ENCODE measurements at places on chromosomes 1 and 21.

DNA sequence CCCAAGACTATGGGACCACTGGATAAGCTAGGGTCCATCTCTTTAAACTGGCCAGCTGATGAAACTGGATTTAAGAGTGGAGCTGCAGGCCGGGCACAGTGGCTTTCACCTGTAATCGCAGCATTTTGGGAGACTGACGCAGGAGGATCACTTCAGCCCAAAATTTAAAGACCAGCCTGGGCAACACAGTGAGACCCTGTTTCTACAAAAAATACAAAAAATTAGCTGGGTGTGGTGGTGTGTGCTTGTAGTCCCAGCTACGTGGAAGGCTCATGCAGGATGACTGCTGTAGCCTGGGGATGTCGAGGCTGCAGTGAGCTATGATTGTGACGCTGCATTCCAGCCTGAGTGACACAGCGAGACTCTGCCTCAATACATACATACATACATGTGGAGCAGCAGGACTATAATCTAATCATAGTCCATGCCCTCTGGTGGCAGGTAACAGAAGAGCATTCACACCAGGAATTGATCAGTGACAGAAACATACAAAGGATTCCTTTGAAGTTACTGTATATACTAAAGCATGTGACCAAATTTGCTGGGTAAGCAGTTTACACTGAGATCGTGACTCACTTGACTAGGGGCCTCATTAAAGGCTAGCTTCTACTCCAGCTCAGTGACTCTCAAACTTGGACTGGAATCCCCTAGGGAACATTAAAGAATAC lies 101.5 kb upstream of the SLFNL1 start:
- DNase-seq, result peak; percentile 66

DNA sequence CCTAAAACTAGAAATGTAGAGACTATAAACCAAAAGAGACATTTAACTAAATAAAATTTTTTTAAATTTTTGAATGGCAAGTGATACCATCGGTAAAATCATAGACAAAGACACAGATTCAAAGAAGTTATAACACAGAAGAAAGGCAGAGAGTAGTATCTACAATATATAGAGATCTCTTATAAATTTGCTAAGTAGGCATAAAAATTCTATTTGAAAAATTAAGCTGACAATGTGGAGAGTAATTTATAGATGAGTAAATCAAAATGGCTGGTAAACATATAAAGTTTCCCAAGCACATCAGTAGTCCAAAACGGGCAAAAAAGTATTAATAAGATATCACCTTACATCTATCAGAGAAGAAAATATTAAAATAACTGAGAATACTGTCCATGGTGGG lies 1061.0 kb downstream of the ADGRL2 start:
- DNase-seq, result no peak

DNA sequence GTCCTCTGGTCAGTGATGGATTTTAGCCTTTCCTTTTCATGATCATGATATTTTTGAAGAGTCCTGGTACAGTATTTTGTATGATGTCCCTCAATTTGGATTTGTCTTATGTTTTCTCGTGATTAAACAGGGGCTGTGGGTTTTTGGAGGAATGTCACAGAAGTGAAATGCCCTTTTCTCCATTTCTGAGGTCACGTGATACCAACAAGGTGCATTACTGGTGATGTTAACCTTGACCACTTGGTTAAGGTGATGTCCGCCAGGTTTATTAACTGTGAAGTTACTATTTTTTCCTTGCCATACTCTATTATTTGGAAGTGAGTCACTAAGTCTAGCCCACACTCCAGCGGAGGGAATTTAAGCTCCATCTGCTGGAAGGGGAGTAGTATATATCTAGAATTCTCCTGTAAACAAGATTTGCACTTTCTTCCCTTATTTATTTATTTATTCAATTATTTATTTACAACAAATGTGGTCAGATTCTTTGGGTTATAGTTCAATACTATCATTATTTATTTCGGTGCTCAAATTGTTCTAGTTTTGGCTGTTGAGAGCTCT lies 123.4 kb downstream of the HIVEP3 start:
- peak; percentile 21 for DNase-seq

GRCh38 chr1:48061162-48062136 lies 64.3 kb upstream of the TRABD2B start:
- peak; percentile 88 for DNase-seq

- DNase-seq, result peak; percentile 80
Measured at GRCh38 chr1:44327679-44328491, 27.2 kb downstream of the ERI3 start.

- no peak for DNase-seq
Measured at GRCh38 chr21:40164905-40165772, 297.9 kb downstream of the PCP4 start.

DNA sequence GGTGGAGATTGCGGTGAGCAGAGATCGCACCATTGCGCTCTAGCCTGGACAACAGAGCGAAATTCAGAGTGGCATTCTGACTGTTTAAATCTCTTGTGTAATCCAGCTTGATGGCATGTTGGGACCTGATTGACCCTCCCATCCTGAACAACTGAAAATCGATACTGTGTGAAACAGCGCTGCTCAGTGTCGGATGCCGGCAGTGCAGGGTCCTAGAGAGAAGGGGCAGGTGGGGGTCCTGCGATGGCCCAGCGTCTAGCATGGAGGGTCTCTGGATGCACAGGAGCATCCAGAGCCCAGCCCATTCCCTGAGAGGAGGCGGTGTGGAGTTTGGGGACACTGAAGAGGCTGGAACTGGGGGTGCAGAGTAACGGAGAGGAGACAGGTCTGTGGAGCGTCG lies 15.8 kb downstream of the AGT start:
- no peak for DNase-seq

DNA sequence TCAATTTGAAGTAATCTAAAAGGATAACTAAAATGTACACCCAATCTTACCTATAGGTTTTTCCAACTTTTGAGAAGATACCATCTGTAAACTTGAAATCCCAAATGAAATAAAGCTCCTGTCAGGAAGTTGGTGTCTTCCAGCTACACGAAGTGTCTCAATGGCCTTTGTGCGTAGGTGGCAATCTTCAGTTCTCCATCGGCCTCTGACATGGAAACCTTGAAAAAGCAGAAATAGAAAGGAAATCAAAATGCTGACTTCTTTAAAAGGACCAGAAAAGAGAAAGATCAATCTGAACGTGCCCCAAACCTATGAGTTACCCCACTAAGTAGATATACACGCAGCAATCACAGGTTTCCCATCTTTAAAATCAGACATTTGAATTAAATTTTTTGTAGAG lies 10.0 kb downstream of the MKNK1 start:
- no peak for DNase-seq

DNA sequence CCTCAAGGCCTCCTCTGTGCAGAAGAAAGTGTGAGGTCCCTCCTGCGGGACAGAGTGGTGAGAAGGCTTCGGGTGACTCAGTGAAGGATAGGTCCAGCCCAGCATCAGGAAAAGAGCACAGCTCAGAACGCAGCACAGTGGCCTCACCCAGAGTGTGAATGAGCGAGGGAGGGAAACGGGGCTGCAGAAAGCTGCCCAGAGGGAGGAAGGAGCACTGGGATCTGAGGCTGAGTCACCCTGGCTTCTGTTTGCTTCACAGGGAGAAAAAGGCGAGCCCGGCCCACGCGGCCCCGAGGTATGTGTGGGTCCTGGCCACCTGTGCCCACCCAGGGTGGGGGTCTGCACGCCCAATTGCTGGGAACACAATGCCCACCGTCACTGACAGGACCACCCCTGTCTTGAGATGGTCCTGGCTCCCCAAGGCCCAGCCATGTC lies 24.3 kb downstream of the COL6A2 start:
- DNase-seq, result no peak

DNA sequence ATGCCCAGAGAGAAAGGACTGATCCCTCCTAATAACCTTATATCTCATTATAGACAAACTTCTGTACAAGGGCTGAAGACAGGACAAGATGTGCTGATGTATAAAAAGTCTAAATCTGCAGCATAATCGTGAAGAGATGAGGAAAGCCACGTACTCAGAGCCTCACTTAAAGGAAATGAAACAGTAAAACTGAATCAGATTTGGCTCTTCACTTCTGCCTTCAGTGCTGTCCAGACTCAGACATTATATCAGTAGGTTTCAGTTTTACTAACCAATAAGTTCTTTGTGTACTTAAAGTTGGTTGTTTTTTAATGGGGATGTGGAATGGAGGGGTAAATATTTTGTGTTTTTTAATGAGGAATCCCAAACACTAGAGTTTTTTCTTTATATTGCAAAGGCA lies 45.3 kb upstream of the RGS1 start:
- no peak for DNase-seq

- DNase-seq, result no peak
Measured at GRCh38 chr1:47656719-47657685, 219.2 kb downstream of the FOXD2 start.

DNA sequence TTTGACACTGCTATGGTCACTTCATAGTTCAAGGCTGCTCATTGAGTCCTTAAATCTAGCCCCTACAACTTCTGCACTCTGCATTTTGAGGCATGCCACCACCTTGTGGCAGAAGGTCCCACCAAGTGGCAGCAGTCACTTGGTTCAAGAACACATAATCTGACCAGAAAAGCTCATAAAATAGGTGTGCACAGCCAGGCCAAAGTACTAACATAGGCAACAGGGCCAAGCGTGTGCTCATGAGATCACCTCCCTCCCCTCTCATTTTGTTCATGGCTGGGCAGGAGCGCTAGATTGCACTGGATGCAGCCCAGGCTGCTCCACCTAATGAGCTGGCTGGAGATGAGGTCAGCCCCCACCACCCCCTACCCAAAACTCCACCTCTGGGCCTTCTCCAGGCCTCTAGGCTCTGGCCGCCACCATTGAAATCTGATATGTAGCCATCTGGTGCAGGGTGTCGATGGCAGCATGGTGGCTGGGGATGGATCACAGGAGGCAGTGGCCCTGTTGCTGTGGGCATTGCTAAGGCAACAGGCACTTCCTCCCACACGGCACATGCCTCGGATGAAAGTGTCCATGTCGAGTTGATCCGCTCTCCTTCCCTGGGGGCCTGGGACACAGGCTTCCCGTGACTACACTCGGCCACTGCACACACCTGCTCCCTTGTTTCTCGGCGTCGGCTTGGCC lies 193.2 kb downstream of the TRABD2B start:
- DNase-seq, result peak; percentile 61

GRCh38 chr1:65435987-65436386 lies 15.5 kb downstream of the LEPR start:
- DNase-seq, result no peak

- peak; percentile 5 for DNase-seq
Measured at GRCh38 chr1:114458237-114458777, 52.7 kb downstream of the TRIM33 start.

DNA sequence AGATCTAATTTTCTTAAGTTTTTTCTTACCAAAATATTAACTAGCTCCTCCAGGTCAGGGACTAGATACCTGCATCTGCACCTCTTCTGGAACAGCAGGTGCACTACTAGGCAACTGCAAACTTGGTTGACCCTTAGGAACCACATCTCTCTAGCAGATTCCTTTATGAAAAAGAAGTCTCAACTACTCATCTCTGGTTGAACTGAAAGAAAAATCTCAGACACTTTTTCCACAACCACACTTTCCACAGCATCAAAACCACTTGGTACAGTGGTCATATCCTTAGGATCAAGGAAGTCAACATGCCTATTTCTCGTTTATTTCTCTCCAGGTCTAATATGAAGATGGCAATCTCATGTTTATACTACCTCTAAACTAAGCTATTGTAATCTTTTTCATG lies 52.3 kb downstream of the VAV3 start:
- DNase-seq, result no peak

DNA sequence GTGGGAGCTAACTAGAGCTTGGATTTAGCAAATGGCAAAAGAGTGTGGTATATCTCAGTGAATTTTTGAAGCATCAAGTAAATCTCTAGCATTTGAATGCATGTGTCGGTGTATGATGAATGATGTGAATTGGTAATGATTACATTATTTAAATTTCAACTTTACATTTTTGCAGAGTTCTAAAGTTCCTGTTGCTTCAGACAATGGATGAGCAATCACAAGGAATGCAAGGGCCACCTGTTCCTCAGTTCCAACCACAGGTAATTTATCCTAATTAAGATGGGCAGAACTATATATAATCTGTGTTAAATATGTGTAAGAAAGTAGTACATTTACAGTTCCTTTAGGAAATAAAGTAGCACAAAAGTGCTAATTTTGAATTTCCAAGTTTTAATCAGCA lies 75.6 kb downstream of the NEK7 start:
- no peak for DNase-seq

- peak; percentile 58 for DNase-seq
Measured at GRCh38 chr1:6391951-6392808, 1.4 kb downstream of the ACOT7 start.

GRCh38 chr1:232998646-232999045 lies 48.2 kb downstream of the NTPCR start:
- no peak for DNase-seq

DNA sequence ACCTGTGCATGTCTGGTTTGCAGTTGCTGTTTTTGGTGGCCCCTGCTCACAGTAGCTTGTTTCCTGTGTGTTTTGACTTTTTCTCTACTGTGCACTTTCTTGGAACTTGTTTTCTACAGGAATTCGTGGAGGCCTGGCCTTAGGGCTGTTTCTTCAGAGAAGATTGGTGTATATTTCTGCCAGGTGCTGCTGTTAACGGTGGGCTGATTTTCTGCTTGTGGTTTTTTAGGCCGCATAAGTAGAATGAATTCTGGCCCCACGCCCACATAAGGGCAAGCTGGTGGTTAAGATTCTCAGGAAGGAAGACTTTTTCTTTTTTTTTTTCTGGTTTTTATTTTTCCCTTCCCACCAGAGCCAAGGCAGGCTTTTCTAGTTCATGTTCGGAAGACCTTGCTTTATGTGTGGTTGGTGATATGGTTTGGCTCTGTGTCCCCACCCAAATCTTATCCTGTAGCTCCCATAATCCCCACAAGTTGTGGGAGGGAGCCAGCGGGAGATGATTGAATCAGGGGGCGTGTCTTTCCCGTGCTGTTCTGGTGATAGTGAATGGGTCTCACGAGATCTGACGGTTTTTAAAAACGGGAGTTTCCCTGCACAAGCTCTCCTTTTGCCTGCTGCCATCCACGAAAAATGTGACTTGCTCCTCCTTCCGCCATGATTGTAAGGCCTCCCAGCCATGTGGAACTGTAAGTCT lies 71.5 kb upstream of the DISP3 start:
- DNase-seq, result no peak

GRCh38 chr1:80535466-80535865 lies 1265.3 kb upstream of the ADGRL2 start:
- no peak for DNase-seq

GRCh38 chr1:242770366-242770765 lies 245.9 kb upstream of the PLD5 start:
- DNase-seq, result no peak

DNA sequence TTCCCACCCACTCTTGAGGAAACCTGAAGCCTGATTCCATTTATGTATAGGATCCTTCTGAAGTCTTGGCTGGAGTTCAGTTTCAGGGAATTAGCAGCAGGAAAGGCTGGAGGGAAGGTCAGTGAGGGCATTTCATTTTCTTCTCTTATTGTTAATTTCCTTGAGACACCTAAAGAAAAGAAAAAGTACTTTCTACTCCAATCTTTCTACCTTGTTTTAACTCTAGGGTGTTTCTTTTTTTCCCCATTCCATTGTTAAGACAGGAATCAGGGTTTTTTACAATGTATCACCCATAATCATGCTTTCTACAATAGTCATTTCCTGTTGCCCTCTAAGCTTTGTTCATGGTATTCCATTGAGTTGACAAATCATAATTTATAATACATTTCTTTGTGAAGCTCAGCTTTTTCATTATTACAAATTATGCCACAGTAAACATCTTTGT lies 27.4 kb downstream of the SNRPE start:
- DNase-seq, result no peak

GRCh38 chr1:30652152-30652841 lies 71.1 kb downstream of the MATN1 start:
- DNase-seq, result no peak
